ENCODE measurements at places on chromosomes 5 and 9.

DNA sequence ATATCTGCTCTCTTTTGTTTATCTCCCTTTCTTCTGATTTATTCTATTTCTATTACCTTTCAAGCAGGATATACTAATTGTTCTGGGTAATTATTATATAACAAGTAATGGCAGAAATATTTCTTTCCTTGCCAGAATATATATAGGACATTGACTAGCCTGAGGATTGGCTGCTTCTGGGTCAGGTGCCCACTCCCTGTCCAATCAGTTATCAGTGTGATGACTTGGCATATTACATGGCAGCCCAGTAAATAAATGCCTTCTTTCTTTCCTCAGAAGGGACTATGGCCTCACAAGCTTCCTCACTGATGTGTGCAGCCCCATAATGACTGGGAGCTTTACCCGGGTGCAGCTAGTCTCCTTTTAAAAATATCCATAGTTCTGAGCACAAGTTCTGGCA is 301.1 kb downstream of the EFNA5 start:
- no peak for DNase-seq

DNA sequence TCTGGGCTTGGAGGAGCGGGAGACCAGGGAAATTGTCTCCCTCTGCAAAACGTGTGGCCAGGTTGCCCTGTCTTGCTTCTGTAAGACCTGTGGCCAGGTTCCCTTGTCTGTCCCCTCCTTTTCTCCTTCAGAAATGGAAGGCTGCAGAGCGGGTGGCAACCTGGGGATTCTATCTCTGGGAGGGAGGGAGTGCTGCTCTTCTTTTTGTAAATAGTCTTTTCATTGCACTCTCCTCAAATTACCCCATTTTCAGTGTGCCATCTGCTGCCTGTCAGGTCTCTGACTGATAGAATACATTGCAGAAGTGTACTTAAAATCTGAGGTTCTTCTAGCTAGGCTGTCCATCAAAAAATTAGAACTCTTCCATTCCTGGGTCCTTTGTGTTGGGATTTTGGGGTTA is 126.0 kb downstream of the GABRB2 start:
- DNase-seq, result no peak

- DNase-seq, result no peak
Observed at GRCh38 chr5:67085616-67086015, 111.0 kb downstream of the CD180 start.

- no peak for DNase-seq
Observed at GRCh38 chr5:3335301-3335700, 260.3 kb upstream of the IRX1 start.

GRCh38 chr5:143564417-143564816 is 160.9 kb upstream of the NR3C1 start:
- DNase-seq, result no peak

DNA sequence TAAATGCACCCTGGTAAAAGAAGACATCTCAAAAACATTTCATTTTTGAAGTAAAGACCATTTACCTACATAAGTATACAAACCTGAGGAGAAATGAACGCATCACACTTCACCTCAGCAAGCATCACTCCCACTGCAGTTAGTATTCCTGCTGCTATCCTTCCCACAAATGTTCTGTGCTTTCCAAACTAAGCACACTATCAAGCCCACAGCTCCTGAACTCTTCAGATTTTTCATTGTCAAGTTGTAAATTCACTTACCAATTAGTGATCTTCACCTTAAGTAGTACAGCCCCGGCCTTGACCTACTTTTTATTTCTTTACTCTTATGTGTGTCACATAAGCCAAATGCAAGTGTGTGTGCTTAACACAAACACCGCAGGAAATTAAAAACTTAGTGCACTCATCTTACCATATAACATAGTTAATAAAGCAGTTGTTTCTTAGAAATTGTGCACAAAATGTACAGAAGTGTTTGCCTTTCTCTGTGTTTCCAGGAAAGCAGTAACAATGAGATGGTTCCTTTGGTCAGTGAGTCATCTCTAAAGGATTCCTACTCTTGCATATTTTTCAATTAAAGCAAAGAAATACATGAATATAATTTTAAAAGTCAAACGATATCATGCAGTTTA is 169.4 kb downstream of the APBA1 start:
- DNase-seq, result no peak

GRCh38 chr9:127595611-127596010 is 16.5 kb upstream of the STXBP1 start:
- no peak for DNase-seq

DNA sequence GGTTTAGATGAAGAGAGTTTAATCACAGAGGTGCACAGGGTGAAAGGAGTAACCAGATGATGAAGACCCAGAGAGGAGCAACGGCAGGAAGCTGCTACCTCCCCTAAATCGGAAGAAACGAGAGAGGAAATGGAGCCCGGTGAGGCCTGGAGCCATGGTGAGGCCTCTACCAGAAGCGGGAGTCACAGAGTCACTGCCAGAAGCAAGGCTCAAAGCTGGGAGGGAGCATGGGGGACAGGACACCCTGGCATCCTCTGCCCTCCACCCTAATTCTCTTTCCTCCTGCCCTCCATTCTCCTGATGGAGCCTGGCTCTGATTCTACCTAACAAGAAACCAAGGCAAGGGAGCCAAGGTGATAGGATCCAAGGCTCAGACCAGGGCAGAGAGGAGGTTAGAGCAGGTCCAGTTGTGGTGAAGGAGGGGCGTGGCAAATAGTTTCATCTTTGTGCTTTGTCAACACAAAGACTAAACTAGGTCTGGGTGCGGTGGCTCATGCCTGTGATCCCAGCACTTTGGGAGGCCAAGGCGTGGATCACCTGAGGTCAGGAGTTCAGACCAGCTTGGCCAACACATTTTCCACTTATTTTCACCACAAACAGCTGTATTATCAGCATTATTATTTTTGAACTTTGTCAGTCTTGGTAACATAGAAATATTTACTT is 134.4 kb upstream of the RAI14 start:
- DNase-seq, result no peak

DNA sequence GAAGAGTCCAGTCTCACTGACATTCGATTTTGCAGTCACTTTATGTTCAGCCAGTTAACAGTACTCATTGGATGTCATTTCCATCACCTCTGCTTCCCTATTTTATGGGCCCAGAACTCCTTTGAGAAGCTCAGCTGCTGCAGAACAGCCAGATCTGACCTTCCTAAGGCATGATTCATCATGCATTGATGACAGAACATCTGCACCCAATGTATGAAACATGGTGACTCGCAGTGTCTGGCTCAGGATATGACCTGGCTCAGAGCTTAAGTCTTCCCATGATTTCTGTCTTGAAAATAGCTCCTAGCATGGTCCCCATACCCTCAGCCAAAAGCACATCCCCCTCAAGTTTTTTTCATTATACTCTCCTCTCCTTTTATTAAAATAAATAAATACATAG is 92.6 kb upstream of the TRIM32 start:
- DNase-seq, result no peak

DNA sequence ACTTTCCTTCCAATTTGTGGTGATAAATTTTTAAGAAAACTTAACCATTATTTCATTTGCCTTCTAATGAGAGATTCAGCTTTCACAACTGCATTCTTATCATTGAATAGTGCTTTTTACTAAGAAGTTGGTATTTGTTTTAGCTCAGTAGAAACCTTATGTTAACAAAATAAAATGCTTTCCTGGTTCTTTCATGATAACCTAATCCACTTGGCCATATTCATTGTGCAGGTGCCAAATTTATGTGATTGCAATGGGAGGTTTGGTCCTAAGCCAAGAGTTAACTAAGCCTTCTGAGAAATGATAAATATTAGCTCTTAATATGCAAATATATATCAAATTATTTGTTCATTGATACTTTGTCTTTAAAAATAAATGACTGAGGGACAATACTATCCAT is 141.1 kb upstream of the TLE4 start:
- DNase-seq, result no peak

DNA sequence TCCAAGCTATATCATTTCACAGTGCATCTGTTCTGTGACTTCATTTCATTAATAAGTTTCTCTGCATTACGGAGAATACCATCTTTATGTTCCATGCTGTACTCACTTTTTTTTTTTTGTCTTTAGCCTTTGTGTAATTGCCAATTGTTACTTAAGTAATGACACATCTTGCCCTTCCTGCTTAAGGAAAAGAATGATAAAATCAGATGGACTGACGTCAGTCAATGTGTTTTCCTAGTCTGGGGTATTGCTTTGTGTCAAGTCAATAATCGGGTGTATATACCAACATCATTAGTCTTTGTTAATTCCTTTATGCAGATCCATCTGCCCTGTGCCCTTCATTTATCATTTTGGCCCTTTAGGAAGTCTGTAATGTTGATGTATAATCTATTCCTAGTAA is 133.5 kb downstream of the CD180 start:
- no peak for DNase-seq

GRCh38 chr5:10870791-10871190 is 109.8 kb upstream of the DAP start:
- DNase-seq, result no peak
